HTR-8/SVneo (cell line): ENCODE measurements at places on chromosomes 16 and 17.

GRCh38 chr17:1490643-1491442 lies 1.6 kb downstream of the MYO1C start:
- peak; percentile 73 for DNase-seq

DNA sequence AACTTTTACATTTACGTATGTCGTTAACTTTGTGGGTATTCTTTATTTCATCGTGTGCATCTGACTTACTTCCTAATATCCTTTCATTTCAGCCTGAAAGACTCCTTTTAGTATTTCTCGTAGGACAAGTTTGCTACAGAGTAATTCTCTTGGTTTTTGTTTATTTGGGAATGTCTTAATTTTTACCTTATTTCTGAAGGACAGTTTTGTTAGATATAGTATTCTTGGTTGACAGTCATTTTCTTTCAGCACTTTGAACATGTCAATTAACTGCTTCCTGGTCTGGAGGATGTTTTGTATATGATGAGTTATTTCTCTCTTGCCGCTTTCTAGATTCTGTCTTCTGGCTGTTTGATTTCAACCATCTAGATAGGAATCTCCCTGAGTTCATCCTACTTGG lies 109.2 kb upstream of the NACA2 start:
- DNase-seq = no peak

- no peak for DNase-seq
Measured at GRCh38 chr16:24318680-24319079, 62.5 kb downstream of the CACNG3 start.

GRCh38 chr17:48225725-48226567 lies 118.4 kb downstream of the SNX11 start:
- DNase-seq = no peak

DNA sequence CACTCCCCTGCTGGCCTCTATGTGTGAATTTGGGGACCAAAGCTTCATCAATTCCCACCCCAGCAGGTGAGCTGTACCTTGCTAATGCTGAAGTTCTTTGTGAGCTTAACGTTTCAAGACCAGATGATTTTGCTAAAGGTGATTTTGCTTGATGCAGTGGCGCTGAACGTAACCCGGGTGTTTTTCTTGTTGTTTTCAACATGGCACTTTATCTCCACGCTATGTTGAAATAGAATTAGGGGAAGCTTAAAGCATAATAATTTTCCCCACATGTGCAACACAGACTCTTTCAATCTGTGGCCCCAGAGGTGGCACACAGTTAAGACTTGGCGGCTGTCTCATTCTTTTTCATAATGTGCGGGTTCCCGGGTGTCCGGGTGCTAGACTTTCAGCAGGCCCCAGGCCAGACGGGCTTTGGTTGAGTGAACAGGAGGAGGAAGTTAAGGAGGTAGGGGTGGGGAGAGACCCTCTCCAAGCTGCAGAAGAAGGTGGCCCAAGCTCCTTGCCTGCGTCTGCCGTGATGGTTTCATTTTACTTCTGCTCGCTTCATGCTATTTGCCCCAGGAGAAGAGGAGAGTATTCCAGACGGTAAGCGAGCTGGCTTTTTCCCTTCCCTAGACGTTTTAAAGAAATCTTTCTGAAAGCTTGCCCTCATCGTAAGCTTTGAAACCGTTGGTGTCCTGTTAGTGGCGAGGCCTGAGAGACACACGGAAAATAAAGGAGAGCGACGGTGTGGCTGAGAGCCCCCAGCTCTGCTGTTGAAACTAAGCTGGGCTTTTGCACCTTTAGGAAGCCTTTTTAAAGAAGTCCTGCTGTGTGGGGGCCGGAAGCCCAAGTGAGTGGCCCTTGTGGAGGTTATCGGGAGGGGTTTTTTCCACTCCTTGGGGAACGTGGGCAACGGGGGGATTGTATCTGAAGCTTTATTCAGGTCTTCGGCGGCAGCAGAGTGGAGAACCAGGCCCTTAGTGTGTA lies 4.2 kb downstream of the FOXC2 start:
- DNase-seq = no peak

- DNase-seq = no peak
Measured at GRCh38 chr17:37744961-37745800, at the start of gene HNF1B. TSS of gene HNF1B (minus strand) at chr17:37745059. CDS start at chr17:37744884, 175 bp downstream.

GRCh38 chr16:72241930-72242329 lies 70.0 kb upstream of the PMFBP1 start:
- DNase-seq = peak; percentile 64

- no peak for DNase-seq
Measured at GRCh38 chr16:2743007-2743810, 9.2 kb upstream of the SRRM2 start.

DNA sequence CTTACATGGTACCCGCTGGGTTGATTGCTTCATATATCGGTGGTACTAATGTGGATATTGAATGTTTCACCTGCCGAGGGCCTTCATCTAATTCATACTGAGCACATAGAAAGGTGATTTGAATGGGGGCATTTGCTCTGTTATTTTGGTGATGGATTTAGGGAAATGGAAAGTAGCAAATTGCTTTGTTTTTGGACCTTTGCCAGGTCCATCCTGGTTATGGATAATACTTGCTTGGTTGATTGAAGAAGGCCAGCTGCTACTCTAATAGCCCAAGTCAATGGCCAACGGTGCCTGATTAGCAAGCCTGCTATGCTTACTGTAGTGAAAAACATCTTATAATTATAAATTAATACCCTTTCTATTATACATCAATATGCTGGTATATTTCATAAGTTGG lies 253.6 kb downstream of the CDH13 start:
- DNase-seq = no peak

- no peak for DNase-seq
Measured at GRCh38 chr17:74119049-74119580, 84.4 kb upstream of the RPL38 start.

DNA sequence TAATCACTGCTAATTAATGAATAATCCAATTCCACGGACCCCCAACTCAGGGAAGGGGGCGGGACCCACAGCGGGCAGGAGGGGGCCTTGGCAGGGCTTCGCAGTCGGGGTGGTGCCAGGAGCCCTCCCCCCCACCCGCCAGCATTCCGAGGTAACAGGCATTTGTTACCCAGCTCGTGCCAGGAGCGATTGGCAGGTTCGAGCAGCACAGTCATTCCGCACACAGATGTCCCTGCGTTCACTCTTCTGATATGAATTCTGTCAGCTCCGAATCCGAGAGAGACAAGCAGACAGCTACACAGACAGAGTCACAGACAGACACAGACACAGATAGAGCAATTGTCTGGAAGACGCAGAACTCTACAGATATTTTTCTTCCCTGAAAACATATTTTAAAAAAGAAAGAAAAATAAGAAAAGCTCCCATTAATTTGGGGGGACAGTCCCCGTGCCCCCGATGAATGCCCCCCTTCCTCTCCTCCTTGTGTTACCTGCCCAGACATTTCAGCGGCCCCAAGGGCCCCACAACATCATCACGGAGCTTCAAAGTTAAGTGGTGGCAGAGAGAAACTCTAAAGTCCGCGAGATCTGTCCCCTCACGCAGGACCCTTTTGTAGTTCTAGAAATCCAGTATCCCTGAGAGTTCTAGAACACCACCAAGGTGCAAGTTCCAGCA lies 10.2 kb downstream of the NEUROD2 start:
- no peak for DNase-seq

DNA sequence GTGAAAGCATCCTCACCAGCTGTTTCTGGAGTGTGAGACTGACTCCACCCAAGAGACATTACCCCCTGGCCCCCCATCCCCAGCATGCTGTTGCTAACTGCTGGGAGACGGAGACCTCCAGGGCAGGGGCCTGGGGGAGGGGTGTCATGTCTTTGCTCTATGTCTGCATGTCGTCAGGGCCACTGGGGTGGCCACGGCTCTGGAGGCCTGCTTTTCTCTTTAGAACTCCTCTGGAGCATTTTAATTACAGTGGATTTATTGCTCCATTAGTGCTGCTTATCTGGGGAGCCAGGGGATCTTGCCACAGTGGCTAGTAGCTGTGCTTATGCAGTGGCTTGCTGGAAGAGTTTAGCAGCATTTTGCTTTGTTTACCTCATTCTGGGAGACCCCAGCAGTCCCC lies 32.3 kb downstream of the CLEC16A start:
- no peak for DNase-seq
